Jurkat, Clone E6-1 (cell line): ENCODE measurements at places on chromosomes 16 and 17.

GRCh38 chr17:78645421-78646295 is 68.5 kb upstream of the DNAH17 start:
- no peak for DNase-seq

DNA sequence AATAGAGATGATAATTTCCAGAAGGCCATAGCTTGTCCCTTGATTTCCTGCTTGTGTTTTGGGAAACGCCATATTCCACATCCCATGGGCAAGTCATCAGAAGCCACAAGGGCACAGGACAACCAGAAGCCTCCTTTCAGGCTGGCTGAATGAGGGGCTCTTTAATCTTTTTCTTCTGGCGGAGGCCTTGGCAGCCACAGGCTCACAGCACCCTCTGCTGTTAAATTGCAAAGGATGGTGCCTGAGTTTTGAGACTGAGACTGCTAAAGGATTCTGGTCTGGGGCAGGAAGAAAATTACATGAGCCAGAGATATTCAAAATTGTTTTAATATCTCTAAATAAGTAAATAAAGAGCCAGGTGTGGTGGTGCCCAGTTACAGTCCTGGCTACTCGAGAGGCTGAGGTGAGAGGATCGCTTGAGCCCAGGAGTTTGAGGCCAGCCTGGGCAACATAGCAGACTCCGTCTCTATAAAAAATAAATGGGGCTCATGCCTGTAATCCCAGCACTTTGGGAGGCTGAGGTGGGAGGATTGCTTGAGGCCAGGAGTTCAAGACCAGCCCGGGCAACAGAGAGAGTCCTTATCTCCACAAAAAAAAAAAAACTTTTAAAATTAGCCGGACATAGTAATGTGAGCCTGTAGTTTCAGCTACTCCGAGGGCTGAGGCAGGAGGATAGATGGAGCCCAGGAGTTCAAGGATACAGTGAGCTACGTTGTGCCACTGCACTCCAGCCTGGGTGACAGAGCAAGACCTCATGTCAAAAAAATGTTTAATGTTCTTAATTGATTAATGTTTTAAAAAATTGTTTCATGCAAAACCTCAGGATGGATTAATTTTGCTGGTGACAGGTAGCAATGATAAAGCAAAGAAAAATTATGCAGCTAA is 26.3 kb downstream of the AARSD1 start:
- peak; percentile 51 for DNase-seq

DNA sequence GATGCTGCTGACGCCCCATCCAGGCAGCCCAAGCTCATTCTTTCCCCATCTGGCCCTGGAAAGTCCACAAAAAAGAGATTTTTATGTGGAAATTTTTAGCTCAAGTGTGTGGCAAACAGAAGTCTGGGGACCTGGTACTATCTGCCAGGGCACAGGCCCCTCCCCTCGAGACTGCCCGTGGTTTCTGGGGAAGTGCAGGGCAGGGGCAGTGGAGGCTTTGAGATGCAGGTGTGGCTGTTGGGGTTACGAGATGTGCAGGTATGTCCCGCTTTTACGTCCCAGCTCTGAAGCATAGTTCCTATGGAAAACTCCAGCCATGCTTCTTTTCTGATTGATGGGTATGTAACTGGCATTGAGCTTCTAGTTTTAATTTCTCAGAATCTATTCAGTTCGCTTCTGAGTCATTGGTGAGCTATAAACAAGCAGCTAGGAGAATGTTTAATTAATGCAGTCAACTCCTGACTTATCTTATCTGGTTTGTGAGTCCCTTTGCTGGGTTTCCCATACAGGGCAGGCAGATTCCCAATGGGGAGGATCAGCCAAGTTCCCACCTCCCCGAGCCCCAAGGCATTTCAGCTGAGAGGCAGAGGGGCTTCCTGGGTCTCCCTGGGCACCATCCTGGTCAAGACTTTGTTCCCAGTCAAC is 16.2 kb downstream of the TBX4 start:
- no peak for DNase-seq

GRCh38 chr17:79626156-79626890 is 15.5 kb upstream of the RBFOX3 start:
- DNase-seq, result no peak

GRCh38 chr17:5508810-5509209 is 22.4 kb downstream of the MIS12 start:
- no peak for DNase-seq

DNA sequence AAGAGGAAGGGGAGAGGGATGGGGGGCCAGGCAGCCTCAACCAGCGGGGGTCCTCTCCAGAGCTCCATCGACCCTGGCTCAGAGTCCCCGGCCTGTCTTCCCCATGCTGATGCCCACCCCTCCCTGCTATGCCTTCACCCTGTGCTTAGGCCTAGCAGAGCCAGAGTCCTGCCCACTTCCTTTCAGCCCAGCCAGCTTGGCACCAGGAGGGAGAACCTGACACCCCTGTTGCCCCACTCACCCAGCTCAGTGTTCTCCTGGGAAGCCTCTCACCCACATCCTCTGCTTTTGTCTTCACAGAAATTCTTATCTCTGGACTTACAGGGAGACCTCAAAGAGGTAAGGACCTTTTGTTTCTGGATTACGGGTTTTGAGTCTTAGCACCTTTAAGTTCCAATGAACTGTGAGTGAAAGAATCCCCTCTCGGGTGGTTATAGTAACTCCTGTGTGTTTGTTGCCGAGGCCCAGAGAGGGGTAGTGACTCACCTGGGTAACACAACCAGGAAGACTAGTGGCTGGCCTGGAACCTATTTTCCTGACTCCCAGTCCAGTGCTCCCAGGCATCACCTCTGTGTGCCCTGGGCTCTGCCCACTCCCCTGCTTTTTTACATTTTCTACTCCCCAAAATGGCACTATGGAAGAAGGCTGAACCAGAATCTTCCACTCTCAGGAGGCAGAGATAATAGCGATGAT is 53.3 kb downstream of the CES1 start:
- DNase-seq, result no peak

DNA sequence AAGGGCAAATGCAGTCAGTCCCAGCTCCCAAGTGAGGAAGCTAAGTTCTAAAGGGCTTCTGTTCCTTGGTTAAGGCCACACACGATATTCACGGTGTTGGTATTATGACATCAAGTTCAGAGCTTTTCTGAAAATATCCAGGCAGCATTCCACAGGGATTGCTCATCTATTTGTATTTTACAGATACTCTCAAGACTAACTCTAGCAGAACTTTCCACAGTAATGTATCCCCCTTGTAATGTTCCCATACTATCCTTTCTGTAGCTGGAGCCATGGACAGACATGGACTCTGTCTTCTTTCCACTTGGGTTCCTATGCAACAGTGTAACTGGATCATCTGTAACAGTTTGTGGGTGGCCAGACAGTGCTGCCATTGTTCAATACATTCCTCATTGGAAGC is 13.5 kb downstream of the SDR42E1 start:
- DNase-seq, result no peak

- no peak for DNase-seq
Observed at GRCh38 chr16:9232102-9232770, 140.8 kb downstream of the HAPSTR1 start.

- DNase-seq, result no peak
Observed at GRCh38 chr16:17362183-17362582, 108.6 kb downstream of the XYLT1 start.

- DNase-seq, result no peak
Observed at GRCh38 chr17:79943347-79944241, 92.1 kb downstream of the TBC1D16 start.

- no peak for DNase-seq
Observed at GRCh38 chr16:16774389-16774788, 395.4 kb downstream of the NPIPA7 start.

- DNase-seq, result no peak
Observed at GRCh38 chr16:8619671-8620370, 1.7 kb upstream of the METTL22 start.

GRCh38 chr17:17256316-17256715 is 19.3 kb upstream of the FLCN start:
- no peak for DNase-seq

- no peak for DNase-seq
Observed at GRCh38 chr17:12927001-12927400, 90.8 kb downstream of the ELAC2 start.

DNA sequence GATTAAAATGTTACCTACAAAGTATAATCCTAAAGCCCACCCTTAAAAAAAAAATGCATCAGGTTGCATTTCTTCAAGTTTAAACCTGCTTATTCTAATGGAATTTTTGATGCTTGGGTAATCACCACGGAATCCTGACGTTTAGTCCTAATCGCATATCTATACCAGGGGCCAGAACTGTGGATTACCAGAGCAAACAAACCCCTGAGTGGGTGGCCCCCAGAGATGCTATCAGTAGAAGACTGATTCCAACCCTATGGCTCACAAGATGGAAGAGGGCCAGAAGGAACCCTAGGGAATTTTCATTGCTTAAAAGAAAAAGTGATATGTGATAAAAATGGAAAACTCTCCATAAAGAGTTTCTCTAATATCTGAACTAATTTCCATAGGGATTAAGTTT is 152.2 kb upstream of the NOG start:
- no peak for DNase-seq

DNA sequence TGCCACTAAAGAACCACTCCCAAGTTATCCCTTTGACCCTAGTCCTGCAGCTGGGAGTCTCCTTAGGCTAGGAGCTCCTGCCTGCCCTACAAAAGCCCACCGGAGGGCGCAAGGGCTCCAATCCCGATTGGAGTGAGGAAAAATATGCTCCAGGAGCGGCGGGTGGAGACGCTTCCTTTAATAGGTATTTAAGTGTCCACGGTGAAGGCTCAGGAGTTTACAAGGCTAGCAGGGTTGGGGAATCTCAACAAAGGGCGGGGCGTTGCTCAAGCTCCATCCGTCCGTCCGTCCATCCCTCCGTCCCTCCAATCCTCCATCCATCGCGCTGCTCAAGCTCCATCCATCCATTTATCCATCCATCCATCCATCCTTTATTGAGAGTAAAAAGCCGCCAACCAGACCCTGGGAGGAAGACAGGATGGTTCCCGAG is 556 bp upstream of the SPNS1 start:
- DNase-seq, result no peak

DNA sequence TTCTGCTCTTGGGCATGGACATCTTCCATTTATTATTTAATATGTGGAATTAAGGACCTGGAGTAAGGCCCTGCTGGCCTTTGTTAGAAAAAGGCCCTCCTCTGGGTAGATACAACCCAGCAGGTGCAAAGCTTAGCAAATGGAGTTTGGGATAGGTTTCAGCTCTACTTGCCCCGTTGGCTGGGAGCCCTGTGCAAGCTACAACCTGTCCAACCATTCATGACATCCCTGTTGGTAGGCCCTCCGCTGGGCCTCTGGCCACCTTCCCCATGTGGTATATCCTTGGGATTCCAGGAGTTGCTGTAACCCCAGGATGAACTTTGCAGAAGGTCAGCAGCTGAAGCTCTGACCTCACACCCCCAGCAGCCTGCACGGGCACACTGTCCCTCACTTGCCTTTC is 6.4 kb downstream of the NGFR start:
- no peak for DNase-seq

GRCh38 chr16:1158456-1159324 is 5.8 kb downstream of the CACNA1H start:
- DNase-seq, result no peak

GRCh38 chr16:31129568-31130335 is 5.8 kb downstream of the PRSS8 start:
- DNase-seq, result no peak

- DNase-seq, result no peak
Observed at GRCh38 chr17:49338883-49339282, 23.2 kb downstream of the ZNF652 start.

GRCh38 chr16:3202903-3203539 is 15.0 kb downstream of the OR1F1 start:
- DNase-seq, result no peak

GRCh38 chr17:32256701-32257019 is 9.0 kb upstream of the RHBDL3 start:
- no peak for DNase-seq

GRCh38 chr17:15348021-15348420 is 6.6 kb upstream of the TEKT3 start:
- no peak for DNase-seq

GRCh38 chr17:70564006-70564620 is 394.8 kb downstream of the KCNJ2 start:
- no peak for DNase-seq

- no peak for DNase-seq
Observed at GRCh38 chr17:3213587-3213986, 6.1 kb downstream of the OR1A1 start.

DNA sequence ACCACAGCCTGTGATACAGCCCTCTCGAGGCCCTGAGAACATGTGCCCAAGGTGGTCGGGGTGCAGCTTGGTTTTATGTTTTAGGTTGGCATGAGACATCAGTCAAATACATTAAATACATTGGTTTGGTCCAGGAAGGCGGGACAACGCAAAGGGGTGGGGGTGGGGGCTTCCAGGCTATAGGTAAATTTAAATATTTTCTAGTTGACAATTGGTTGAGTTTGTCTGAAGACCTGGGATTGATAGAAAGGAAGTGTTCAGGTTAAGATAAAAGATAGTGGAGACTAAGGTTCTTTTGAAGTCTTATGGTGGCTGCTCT is 1.2 kb upstream of the ZKSCAN2 start:
- DNase-seq, result peak; percentile 74
